ENCODE measurements at places on chromosomes 3 and 15.

- no peak for DNase-seq
Observed at GRCh38 chr3:195823280-195823679, 11.6 kb upstream of the MUC4 start.

GRCh38 chr3:73848173-73848906 is 223.6 kb upstream of the PDZRN3 start:
- no peak for DNase-seq

GRCh38 chr3:125186800-125187598 is 25.5 kb downstream of the SLC12A8 start:
- no peak for DNase-seq

- no peak for DNase-seq
Observed at GRCh38 chr3:77513542-77513941, 473.6 kb downstream of the ROBO2 start.

DNA sequence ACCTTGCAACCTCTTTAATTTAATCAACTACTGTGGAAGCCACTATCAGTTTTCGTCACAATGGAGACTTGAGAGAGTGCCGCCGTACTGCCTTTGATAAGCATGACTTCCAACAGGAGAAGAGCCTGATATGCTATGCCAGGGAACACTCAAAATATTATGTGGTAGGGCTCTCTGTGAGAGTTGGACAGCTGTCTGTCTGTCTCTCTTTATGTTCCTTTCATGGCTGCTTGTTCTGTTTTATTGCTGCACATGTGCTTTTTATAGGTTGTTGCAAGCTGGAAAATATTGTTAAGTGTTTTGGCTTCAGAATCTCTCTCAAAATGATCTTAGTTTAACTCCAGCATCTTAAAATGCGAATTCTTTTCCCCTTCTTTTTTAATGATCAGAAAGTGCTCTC is 249.4 kb upstream of the RARB start:
- no peak for DNase-seq

Data from NCI-H187 (cell line).